ENCODE measurements at places on chromosomes 1 and 21. TPM values are rescaled to one million over a fixed set of nuclear protein-coding genes. Genes with fewer than 3 reads are reported as not detected.
A peak's percentile ranks its signal among the peaks of the same experiment; 100 is the strongest.

- peak; percentile 46 for DNase-seq
- H3K27ac ChIP-seq, result no peak overlapping the region
- H3K27me3 ChIP-seq, result no peaks in the 10 kb centered on the region
- H3K36me3 ChIP-seq, result no peaks in the 10 kb centered on the region
Measured at GRCh38 chr1:234980645-234981396, 147.8 kb downstream of the TOMM20 start.

DNA sequence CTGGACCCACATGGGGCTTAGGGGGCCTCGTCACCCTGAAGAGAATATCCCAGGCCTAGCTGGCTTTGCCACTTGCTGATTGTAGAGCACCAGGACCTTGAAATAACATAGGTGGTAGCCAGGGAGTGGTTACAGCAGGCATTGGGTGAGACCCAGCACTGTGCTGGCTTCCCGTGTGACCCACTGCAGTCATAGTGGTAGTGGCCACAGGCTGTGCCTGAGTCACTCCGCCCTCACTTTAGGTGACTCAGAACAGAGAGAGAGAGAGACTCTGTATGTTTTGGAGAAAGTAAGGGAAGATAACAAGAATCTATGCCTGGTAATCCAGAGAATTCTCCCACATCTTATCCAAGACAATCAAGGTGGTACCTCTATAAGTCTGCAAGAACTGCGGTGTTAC is 98.7 kb upstream of the LHX8 start:
- H3K4me1 ChIP-seq, result no peaks in the 10 kb centered on the region
- H3K27me3 ChIP-seq, result no peaks in the 10 kb centered on the region
- no peak for DNase-seq
- no peaks in the 10 kb centered on the region for H3K36me3 ChIP-seq
- H3K4me3 ChIP-seq, result no peak overlapping the region
- H3K27ac ChIP-seq, result no peak overlapping the region

GRCh38 chr1:31503570-31503969 is 72.7 kb upstream of the TINAGL1 start:
- H3K27ac ChIP-seq, result no peak overlapping the region
- DNase-seq, result no peak
- no peaks in the 10 kb centered on the region for H3K4me1 ChIP-seq
- no peak overlapping the region for H3K4me3 ChIP-seq
- no peaks in the 10 kb centered on the region for H3K27me3 ChIP-seq

- H3K36me3 ChIP-seq, result no peaks in the 10 kb centered on the region
- no peak for DNase-seq
- H3K27me3 ChIP-seq, result no peaks in the 10 kb centered on the region
- no peaks in the 10 kb centered on the region for H3K4me1 ChIP-seq
- H3K27ac ChIP-seq, result no peak overlapping the region
Measured at GRCh38 chr1:38489844-38490270, 369.7 kb downstream of the RRAGC start.

GRCh38 chr21:32844076-32844475 is 72.5 kb upstream of the PAXBP1 start:
- no peaks in the 10 kb centered on the region for H3K4me1 ChIP-seq
- DNase-seq, result no peak
- no peak overlapping the region for H3K4me3 ChIP-seq
- no peak overlapping the region for H3K27ac ChIP-seq
- no peaks in the 10 kb centered on the region for H3K36me3 ChIP-seq

DNA sequence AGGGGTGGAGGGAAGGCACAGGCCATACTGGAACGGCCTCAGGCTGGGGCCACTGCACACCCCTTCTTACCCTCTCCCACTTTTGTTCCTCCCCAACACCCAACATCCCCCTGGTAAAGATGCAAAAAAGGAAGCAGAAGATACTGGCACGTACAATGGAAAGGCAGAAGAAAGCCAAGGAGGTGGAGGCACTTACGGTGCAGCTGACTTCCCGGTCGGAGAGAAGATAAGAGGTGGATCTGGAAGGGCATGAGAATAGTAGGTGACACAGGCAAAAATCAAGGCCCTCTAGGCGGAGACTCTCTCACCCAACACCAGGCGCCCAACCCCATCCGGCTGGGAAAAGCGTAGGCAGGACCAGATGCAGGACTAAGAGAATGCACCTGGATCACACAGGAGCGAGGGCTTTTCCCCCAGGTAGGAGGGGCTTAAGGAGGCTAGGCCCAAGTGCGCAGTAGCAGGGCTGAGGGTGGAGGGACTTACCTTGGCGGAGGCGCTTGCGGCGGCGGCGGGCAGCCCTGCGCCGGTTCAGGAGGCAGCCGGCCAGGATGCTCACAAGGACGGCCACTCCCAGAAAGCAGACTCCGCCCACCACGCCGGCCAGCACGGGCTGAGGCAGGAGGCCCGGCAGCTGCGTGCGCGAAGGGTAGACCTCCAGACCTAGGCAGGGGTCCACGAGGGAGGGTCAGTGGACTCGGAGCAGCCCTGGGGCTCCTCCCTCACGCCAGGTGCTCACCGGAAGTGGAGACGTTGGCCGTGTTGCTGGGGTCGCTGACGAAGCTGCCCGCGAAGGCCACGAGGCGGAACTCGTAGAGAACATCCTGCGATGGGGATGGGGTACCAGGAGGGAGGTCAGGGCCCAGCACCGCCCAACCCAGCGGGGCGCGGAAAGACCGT is 4.1 kb upstream of the TAGLN2 start:
- no peak overlapping the region for H3K4me3 ChIP-seq
- H3K36me3 ChIP-seq, result no peaks in the 10 kb centered on the region
- H3K27me3 ChIP-seq, result no peaks in the 10 kb centered on the region
- DNase-seq, result no peak
- peaks cover 6% of the 10 kb centered on the region for H3K4me1 ChIP-seq

- H3K4me1 ChIP-seq, result no peaks in the 10 kb centered on the region
- no peak for DNase-seq
- H3K4me3 ChIP-seq, result no peak overlapping the region
- no peaks in the 10 kb centered on the region for H3K27me3 ChIP-seq
Measured at GRCh38 chr1:91162613-91163012, 140.8 kb upstream of the ZNF644 start.

DNA sequence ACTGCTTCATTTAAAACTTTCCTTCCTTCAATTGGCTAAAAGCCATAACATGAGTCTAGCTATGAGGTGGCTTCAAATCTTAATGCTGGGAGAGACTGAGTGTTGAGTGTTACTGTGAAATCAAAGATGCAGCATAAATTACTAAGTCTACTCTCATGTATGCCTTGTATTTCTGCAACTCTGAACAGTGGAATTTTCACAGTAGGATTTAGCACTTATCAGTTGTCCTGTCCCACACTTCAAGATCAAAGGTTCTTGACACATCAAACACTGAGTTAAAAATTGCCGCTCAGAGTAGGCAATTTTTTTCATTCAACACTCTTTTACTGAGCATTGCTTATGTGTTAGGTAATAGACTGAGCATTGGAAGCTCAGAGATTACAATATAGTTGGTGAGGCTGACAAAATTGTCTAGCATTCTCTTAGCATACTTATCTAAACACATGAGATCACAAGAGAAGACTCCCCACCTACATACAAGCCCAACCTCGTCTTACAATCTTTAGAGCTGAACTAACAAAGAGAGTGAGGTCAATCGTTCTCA is 56.4 kb upstream of the ADORA3 start:
- H3K27me3 ChIP-seq, result no peaks in the 10 kb centered on the region
- no peak for DNase-seq
- no peaks in the 10 kb centered on the region for H3K36me3 ChIP-seq
- H3K4me3 ChIP-seq, result no peak overlapping the region
- no peak overlapping the region for H3K27ac ChIP-seq

DNA sequence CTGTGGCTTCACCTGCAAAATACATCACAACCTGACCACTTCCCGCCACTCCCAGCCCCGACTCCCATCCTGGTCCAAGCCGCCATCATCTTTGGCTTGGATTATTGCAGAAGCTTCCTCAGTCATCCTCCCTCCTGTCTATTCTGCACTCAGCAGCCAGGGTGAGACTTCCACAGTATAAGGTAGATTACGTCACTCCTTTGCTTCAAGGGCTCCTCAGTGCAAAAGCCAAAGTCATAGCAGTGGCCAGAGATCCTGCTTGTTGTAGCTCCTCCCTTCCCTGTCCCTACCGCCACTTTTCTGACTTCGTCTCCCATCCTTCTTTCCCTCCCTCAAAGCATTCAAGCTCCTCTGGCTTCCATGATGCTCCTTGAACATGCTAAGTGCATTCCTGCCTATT is 152.8 kb downstream of the GRIK3 start:
- no peak for DNase-seq
- no peak overlapping the region for H3K27ac ChIP-seq
- no peaks in the 10 kb centered on the region for H3K4me1 ChIP-seq
- H3K4me3 ChIP-seq, result no peak overlapping the region
- H3K27me3 ChIP-seq, result no peaks in the 10 kb centered on the region
- H3K36me3 ChIP-seq, result no peaks in the 10 kb centered on the region

- peak overlapping the region; percentile 95 for H3K27ac ChIP-seq
- H3K36me3 ChIP-seq, result peaks cover 6% of the 10 kb centered on the region
- H3K27me3 ChIP-seq, result no peaks in the 10 kb centered on the region
- peak overlapping the region; percentile 98 for H3K4me3 ChIP-seq
Measured at GRCh38 chr1:62437273-62437940, 558 bp downstream of the USP1 start.

GRCh38 chr1:164515711-164516331 is 43.2 kb upstream of the PBX1 start:
- H3K4me1 ChIP-seq, result no peaks in the 10 kb centered on the region
- no peak overlapping the region for H3K4me3 ChIP-seq
- no peak overlapping the region for H3K27ac ChIP-seq

GRCh38 chr1:202199040-202199889 is 5.7 kb downstream of the LGR6 start:
- no peak overlapping the region for H3K27ac ChIP-seq
- H3K36me3 ChIP-seq, result no peaks in the 10 kb centered on the region
- no peaks in the 10 kb centered on the region for H3K27me3 ChIP-seq
- peaks cover 6% of the 10 kb centered on the region for H3K4me1 ChIP-seq
- H3K4me3 ChIP-seq, result no peak overlapping the region
- DNase-seq, result no peak

DNA sequence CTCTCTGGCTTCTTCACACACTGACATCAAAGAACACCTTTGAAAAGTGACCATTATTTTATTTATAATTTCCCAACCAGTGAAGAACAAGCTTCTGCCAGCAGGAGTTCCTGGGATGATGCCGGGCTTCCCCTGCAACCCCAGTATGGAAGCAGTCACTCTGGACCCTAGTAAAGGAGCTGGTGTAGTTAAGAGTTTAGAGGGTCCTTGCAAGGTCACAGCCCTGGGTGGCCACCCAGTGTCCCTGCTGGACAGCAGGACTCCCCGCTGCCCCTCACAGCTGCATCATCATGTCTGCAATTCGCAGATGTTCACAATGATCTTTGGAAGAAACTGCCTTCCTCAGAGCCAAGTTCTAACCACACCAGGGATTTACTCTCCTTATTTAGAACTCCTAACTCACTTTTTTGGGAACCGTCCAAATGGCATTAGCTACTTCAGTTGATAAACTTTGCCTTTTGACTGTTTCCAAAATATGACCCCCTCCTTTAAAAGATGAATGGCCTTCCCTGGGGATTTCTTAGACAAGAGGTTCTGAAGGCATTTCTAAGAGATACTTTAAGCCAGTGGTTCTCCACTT is 90.6 kb downstream of the HIVEP3 start:
- no peaks in the 10 kb centered on the region for H3K4me1 ChIP-seq
- DNase-seq, result no peak
- H3K36me3 ChIP-seq, result no peaks in the 10 kb centered on the region
- no peak overlapping the region for H3K4me3 ChIP-seq
- no peak overlapping the region for H3K27ac ChIP-seq

DNA sequence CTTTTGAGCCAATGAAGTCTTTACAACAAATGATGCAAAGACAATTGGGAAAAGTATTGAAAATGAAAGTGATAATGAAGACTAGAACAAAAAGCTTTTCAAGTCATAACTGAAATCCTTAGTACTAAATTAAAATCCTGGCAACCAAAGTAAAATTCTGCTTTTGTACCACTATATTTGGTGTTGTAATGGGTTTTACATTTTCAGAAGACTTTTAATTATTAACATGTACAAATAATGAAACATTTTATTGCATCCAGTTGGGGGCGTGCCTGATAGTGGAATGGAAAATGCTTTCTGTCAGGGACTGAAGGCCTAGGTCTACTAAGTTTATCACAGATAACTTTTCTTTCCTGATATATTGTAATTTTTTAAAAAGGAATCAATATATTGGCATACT is 89.4 kb downstream of the SDCCAG8 start:
- no peak overlapping the region for H3K27ac ChIP-seq
- peaks cover 1% of the 10 kb centered on the region for H3K36me3 ChIP-seq
- H3K27me3 ChIP-seq, result no peaks in the 10 kb centered on the region
- no peak overlapping the region for H3K4me3 ChIP-seq
- H3K4me1 ChIP-seq, result no peaks in the 10 kb centered on the region

- H3K4me3 ChIP-seq, result no peak overlapping the region
- no peak for DNase-seq
- no peaks in the 10 kb centered on the region for H3K36me3 ChIP-seq
- peaks cover 19% of the 10 kb centered on the region for H3K4me1 ChIP-seq
- H3K27ac ChIP-seq, result no peak overlapping the region
Measured at GRCh38 chr1:200893411-200893901, 1.2 kb upstream of the INAVA start.

Gene TCHH
- total RNA-seq, result not detected

All from naive thymus-derived CD4-positive, alpha-beta T cell (primary cell).